NCI-H1694 treated with DMSO at 0.1 percent for 48 hours (cell line): ENCODE measurements at places on chromosomes 1 and 21.
A peak's percentile ranks its signal among the peaks of the same experiment; 100 is the strongest.

- no peak for DNase-seq
Observed at GRCh38 chr1:159983681-159984080, 29.6 kb upstream of the SLAMF9 start.

GRCh38 chr1:44598167-44598566 lies 76.1 kb downstream of the TMEM53 start:
- DNase-seq, result no peak

DNA sequence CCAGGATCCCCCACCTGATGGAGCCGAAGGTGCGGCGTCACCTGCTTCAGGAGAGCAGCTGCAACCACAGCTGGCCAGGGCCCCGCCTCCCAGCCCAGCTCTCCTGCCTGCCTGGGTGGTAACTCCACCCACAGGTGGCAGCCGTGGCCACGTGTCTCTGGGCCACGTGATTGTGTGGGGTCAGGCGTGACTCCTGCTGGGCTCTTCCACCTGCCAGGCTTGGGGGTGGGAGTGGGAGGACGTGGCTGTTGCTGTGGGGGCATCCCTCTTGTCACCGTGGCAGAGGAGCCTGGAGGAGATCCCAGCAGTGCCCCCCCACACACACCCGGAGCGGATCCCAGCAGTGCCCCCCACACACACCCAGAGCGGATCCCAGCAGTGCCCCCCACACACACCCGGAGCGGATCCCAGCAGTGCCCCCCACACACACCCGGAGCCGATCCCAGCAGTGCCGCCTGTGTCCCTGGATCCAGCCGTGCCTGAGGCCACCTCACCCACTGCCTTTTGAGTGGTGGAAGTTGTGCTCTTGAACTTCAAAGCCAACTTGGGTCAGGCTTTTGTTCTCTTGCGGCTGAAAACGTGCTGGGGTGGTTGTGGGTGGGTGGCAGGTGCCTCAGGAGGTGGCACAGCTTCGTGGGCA lies 32.2 kb downstream of the POFUT2 start:
- DNase-seq, result no peak

GRCh38 chr21:41596241-41596925 lies 88.4 kb upstream of the TMPRSS2 start:
- DNase-seq, result no peak

- DNase-seq, result peak; percentile 69
Observed at GRCh38 chr1:10962483-10962882, 50.0 kb upstream of the TARDBP start.

DNA sequence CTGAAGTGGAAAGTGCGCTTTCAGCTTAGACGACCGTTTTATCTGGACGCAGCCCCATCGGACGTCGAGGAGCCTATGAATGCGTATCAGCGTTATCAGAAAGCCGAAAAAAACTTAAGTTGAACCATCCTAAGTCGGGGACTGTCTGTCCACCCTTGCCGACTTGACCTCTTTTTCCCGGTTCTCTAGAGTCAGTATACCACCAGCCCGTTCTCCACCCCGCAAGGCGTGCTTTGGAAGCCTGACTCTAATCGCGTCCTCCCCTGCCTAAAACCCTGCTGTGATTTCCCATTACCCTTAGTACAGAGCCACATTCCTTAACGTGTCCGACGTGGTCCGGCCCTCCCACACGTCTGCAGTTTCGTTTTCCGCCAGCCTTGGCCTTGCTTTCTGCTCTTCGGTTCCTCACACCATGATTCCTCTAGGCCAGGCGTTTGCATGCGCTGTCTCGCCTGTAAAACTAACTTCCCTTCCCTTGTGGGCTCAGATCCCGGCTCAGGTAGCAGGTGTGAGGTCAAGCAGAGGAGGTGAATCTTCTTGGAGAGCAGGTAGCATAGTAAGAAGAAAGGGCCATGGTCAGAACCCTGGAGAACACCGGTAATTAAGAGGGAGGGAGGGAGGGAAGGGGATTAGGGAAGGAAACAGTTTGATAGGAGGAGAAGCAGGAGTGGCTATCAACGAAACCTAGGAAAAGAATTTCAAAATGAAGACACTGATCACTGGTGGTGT lies 865 bp downstream of the ADPRS start:
- no peak for DNase-seq

DNA sequence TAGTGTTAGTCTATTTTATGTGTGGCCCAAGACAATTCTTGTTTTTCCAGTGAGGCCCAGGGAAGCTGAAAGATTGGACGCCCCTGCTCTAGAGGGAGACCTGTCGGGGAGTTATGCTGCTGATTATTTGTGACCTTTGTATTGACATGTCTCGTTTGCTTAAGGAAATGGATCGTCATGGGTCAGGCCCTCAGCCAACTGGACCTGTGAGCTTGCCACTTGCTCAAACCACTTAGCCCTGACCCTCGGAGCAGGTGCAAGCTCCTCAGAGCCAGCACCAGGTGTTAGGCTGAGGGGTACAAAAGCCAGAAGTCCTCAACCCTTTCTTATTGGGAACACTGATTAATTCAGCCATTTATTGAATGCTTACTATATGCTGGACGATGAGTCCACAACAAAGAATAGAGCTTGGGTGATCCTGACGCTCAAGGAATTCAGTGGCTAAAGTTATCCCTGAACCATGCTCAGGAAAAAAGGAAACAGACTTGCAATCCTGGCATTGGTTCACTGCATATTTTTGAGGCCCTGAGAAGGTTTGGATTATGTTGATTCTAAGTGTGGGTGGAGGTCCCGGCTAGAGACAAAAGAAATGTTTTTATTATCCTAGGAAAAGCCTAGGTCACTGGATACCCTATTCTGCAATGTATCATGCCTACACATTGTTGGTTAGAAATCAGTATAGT lies 19.0 kb downstream of the TGFB2 start:
- DNase-seq, result no peak
